ENCODE measurements at places on chromosomes 5 and 9. TPM values are rescaled to one million over a fixed set of nuclear protein-coding genes. Genes with fewer than 3 reads are reported as not detected.

- DNase-seq = no peak
Observed at GRCh38 chr9:18261181-18261580, 212.8 kb upstream of the ADAMTSL1 start.

DNA sequence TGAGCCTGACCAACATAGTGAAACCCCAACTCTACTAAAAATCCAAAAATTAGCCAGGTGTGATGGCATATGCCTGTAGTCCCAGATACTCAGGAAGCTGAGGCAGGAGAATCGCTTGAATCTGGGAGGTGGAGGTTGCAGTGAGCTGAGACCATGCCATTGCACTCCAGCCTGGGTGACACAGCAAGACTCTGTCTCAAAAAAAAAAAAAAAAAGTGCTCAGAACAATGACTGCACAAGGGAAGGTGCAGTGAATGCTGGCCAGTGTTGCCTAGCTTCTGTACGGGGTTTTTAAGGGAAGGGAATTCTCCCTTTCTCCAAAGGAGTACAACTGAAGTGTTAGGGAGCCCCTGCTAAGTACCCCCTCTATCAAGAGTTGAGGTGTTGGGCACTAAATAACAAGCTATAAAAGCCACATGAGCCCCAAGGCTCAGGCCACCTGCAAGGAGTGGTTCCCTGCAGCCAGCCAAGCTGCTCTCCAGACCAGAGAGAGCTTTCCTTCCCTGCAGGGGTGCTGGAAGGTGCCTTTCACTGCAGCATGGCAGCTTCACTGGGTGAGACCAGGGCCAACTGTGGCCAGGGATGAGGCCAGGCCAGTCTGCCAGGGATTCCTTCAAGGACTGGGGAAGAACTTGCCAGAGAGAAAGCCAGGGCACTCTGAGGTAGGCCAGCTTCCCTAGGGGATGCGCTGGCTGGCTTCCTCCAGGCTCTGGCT is 14.8 kb downstream of the GADD45G start:
- no peak for DNase-seq

DNA sequence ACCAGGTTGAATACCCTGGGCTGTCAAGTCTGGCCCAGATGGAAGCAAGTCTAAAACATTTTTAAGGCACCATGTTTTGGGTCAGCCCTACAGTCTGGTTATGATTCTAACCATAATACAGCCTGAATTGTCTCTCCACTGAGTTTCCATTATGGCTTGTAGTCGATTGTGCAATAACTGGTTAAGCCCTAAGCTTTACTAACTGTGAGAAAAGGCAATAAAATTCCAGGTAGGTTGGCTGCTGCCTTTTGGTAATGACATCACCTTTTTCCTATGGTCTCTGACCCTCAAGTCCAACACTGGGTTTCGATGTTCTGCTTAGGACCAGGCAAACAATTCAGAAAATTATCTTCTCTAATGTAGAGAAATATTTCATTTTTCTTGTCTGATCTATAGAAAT is 243.3 kb downstream of the ACTL7B start:
- DNase-seq = no peak

GRCh38 chr9:121984726-121985402 is 108.2 kb downstream of the TTLL11 start:
- no peak for DNase-seq

GRCh38 chr9:12708562-12709298 is 15.5 kb downstream of the TYRP1 start:
- DNase-seq = no peak

DNA sequence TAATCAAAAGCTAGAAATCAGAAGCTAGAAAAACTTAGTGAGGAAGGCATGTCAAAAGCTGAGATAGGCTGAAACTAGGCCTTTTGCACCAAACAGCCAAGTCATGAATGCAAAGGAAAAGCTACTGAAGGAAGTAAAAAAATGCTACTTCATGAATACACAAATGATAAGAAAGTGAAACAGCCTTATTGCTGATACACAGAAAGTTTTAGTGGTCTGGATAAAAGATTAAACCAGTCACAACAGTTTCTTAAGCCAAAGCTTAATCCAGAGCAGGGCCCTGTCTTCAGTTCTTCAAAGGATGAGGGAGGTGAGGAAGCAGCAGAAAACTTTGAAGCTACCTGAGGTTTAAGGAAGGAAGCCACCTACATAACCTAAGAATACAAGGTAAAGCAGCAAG is 102.5 kb upstream of the SH3GL2 start:
- no peak for DNase-seq

GRCh38 chr5:17219006-17219422 is 1.6 kb downstream of the BASP1 start:
- no peak for DNase-seq

GRCh38 chr9:110258690-110259091 is 2.4 kb upstream of the TXN start:
- no peak for DNase-seq

DNA sequence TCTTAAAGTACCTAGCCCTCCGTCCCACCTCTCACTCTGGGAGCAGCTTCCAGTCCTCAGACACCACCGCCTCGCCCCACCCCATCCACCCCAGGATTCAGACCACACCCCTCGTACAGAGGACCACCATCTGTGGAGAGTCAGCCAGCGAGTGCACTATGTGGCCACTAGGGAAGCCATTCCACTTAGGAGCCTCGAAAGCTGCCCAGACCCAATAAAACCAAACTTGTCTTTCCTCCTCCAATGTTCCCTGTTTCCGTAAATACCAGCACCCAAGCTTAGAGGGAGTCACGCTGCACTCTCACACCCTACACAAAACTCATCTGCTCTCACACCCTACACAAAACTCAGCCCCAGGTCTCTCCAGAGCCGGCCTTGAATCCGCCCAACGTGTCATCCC is 1.9 kb downstream of the GCNT4 start:
- no peak for DNase-seq

DNA sequence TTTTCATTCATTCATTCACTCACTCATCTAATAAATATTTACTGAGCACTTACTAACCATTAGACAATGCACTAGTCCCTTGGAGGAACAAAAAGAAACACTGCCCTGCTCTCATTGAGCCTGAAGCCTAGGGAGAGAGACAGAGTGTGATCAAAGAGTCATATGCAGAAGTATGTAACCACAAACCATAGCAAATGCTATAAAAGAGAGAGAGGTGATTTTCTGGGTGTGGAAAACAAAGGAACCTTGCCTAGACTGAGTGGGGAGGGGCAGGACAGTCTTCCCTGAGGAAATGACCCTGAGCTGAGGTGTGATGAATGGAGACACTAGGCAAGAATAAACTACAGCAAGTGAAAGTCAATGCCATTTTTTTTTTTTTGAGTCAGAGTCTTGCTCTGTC is 10.8 kb upstream of the ADRA1B start:
- DNase-seq = no peak

GRCh38 chr9:72474676-72475075 is 46.7 kb upstream of the TMC1 start:
- DNase-seq = no peak

DNA sequence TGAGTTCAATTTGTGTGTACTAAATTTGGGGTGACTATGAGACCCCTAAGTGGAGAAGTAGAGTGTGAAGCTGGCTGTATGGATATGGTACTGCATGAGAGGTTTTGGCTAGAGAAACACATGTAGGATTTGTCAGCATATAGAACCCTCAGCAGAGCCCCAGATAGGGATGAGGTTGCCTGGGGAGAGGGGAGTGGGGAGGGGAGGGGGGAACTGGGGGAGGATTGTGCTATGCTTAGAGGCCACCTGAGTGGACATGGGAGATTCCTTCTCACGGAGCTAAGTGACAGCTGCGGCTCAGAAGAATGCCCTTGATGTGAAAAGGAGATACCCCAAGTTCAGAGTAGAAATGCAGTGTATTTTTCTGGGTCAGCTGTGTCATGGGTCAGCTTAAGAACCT is 11.2 kb downstream of the SLC22A5 start:
- no peak for DNase-seq

- DNase-seq = no peak
Observed at GRCh38 chr9:110588296-110588695, 8.8 kb upstream of the SVEP1 start.

DNA sequence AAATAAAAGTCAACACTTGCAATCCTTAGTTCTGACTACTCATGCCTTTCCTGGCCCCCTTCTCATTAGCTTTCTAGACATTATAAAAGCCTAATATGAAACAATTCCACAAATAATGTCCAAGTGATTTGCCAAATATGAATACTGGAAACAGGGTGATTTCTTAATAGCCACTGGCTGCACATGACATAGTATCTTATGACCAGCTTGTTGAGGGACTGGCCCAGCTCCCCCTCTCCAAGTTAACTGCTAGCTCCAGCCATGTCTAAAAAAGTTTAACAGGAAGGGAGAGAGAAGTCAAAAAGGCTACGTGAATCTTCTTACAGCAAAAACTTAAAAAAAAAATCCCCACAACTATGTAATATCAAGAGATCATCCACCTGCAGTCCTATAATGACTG is 1.5 kb downstream of the CERT1 start:
- no peak for DNase-seq

- DNase-seq = no peak
Observed at GRCh38 chr5:109644829-109645228, 44.9 kb upstream of the MAN2A1 start.

DNA sequence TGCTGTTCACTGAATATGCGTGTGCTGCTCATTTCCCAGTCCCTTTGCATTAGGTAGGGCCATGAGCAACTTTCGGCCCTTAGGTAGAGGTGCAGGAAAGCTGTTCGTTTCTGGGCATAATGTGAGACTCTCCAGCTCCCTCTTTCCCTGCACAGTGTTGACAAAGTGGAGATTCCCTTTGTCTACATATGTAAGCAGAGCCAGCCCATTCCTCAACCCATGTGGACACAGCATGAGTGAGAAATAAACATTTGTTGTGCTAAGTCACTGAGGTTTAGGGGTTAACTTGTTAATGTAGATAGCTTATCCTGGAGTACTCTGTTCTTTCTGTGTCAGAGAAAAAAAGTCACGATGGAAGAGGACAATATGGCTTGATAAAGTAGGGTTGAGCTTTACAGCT is 343.8 kb downstream of the PSAT1 start:
- no peak for DNase-seq

- no peak for DNase-seq
Observed at GRCh38 chr5:151267491-151268260, 14.7 kb downstream of the GM2A start.

DNA sequence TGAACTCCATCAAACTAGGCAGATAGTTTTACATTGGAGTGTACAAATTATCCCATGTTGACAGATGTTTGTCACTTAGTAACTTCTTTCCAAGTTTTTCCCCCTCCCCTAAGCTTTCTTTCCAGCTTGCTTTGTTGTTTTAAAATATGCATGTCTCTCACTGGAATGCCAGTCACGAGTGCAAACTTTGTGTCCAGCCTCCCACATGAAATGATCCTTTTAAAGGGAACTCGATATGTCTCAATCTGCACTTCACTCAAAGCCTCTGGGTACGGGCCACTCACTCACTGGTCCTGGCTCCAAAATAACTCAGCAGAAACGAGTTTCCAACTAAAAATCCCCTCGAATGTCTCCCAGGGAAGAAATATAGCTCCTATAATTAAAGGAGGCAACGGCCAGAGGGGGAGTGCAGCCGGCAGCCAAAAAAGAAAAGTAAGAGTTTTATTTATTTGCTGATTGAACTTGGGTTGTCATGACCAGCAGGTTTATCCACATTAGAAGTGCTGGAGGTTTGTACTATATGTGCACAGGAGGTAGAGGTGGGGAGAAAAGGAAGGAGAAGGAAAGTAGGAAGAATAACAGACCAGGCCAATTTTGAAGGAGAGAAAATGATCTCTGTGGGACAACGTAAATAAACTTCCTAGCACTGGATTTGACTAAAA is 17.5 kb downstream of the NR2F1 start:
- no peak for DNase-seq

GALNT12 gene
- 1.3 TPM for total RNA-seq

PCDHA6 gene
- total RNA-seq = not detected

GM2A gene
- 32.8 TPM for total RNA-seq

DBH gene
- total RNA-seq = not detected

FGD3 gene
- total RNA-seq = 1.1 TPM

CAMSAP1 gene
- total RNA-seq = 15.6 TPM

GPR21 gene
- 0.65 TPM for total RNA-seq

SOWAHA gene
- total RNA-seq = not detected

IL3 gene
- total RNA-seq = not detected

F2R gene
- total RNA-seq = 12.2 TPM

MYMK gene
- total RNA-seq = not detected

GFI1B gene
- total RNA-seq = 0.34 TPM

Data from heart right ventricle (tissue), 16 donors.